CD4-positive, alpha-beta T cell treated with Interleukin-15 for 1 hour (primary cell): ENCODE measurements at places on chromosomes 16 and 17.

DNA sequence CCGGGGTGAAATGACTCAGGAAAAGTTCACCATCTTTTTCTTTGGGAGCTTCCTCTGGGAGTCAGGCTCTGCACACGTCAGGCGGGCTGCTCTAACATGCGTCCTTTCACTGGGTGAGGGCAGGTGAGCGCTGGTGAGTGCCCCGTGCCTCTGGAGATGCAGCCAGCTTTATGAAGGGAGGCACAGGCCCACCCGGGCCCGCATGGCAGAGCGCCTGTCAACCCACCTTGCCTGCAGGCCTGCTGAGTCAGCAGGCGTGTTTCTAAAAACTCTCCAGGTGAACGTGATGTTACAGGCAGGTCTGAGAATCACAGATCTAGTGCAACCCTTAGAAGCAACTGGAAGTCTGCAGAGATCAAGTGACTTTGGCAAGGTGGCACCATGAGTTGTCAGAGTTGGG, 18.4 kb downstream of the MAP1LC3B start:
- DNase-seq = no peak

- no peak for DNase-seq
These were observed 23.2 kb downstream of the USP43 start for GRCh38 chr17:9668517-9668916.

GRCh38 chr16:86061318-86061695, 162.3 kb downstream of the IRF8 start:
- no peak for DNase-seq

GRCh38 chr17:9006175-9006767, 15.0 kb upstream of the NTN1 start:
- DNase-seq = no peak

- DNase-seq = no peak
These were observed 237.0 kb downstream of the CA10 start for GRCh38 chr17:51921500-51921899.

DNA sequence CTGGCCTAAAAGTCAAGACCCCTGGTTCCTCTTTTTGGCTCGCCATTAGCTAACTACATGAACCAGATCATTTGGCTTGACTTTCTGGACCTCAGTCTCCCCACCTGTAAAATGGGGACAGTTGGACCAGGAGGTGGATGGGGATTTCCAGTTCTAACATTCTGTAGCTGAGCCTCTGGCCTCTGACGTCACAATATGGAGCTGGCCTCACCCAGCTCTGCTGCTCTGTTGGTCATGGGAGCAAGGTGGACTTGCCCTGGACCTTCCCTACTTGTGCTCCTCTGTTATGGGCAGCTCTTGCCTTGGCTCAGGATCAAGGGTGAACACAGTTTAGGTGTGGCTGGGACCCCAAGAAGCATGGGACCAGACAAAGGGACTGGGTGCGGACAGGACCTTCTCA, 16.5 kb upstream of the KCNH6 start:
- no peak for DNase-seq

DNA sequence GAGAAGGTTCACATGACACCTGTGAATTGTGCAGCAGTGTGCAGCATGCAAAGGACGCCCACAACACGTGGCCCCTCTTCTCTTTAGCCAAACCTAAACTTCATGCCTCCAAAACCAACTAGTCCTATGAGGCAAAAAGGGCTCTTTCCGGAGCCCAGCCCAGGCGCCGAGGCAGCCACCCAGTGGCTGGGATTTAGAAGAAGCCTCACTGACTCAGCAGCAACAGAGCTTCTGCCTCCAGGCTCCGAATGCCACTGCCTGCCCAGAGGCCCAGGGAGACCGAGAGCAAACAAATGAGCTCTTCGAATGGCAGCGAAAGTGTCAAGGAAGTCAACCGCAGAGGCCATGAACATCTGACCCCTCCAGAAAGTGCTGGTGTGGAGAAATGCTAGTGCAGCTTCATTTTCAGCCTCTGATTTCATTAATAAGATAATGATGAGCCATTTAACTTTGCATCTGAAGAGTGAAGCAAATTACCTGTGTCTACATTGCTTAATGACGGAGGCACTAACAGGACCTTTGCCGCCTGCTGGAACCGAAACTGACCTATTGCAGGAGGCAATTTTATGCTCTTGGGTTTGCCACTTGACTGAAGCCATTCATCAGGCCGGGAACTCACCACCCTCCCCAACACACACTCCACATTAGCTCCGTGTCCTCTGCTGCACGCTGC, 157.7 kb upstream of the RPL38 start:
- no peak for DNase-seq

DNA sequence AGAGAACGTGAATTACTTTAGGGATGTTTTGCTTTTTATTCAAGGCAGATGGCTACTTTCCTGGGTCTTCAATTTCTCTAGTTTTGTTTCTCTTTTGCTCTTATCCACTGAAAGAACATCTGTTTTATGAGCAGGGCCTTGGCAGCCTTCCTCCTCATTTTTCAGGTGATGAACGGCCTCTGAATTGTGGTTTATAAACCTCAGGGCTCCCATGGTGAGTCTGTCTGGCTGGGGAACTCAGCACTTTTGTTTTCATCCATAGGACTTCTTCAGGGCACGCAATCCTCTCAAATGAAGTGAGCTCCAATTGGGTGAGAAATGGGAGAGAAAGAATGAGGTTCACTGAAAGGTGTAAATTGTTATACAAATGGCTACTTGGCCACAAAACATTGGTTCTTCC, 186.4 kb upstream of the ERCC4 start:
- DNase-seq = no peak
